Kidney glomerular epithelial cell (primary cell): ENCODE measurements at places on chromosomes 2 and 18.

DNA sequence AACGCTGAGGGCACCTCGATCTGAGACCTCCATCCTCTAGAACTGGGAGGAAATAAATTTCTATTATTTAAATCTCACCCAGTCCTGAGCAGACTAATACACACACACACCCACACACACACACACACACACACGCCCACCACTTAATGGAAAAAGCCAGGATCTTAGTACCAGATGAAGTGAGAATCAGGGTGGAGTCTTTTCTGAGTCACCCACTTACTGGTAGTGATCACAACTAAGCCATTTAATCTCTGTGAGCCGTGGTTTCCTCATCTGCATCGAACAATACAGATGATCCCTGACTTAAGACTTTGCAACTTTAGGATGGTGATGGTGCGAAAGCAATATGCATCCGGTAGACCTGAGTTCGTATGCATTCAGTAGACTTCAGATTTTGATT, 18.6 kb downstream of the THNSL2 start:
- DNase-seq, result no peak

DNA sequence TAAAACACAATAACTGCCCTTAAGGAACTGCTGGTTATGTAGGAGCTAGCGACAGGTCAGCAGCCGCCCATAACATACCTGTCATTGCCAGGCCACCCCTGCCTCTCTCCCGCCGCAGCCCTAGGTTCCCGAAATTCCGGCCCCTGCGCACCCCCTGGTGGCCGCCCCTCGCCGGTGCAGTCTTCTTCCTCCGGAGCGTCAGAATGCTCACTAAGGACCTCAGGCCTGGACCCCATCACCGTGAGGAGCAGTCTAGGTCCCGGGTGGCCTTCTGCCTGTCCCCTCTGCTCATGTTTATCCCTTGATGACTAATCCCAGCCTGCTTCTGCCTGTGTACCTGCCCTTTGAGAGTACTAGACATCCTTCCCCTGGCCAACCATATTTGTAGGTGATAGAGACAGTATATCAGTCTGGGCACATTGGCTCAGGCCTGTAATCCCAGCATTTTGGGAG, 115.7 kb upstream of the SLC1A4 start:
- DNase-seq, result peak; percentile 53

- DNase-seq, result no peak
These were observed 2.8 kb downstream of the SPR start for GRCh38 chr2:72889991-72890390.

DNA sequence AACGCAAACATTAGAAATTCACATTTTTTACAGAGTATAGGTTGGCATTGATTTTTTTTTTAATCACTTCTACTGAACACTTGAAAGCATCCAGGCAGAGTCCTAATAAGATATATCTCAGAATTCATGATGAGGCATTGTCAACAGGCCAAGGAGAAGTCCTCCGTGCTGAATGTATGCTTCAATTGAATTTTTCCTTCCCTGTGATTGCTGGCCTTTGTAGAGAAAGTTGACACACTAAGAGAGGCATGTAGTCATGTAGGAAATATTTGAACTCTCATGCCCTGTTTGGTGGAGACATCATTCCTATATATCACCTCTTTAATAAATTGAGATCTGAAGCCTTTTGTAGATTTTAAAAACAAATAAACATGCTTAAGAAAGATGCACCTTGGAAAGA, 844.9 kb downstream of the CPS1 start:
- DNase-seq, result no peak

- no peak for DNase-seq
These were observed 170.2 kb downstream of the TPGS2 start for GRCh38 chr18:36658611-36659010.

- peak; percentile 75 for DNase-seq
These were observed 608 bp upstream of the VPS4B start for GRCh38 chr18:63422864-63423304.

- no peak for DNase-seq
These were observed 17.6 kb upstream of the TMEM247 start for GRCh38 chr2:46461709-46462171.

- DNase-seq, result no peak
These were observed 3.7 kb downstream of the STK17B start for GRCh38 chr2:196167666-196168065.

DNA sequence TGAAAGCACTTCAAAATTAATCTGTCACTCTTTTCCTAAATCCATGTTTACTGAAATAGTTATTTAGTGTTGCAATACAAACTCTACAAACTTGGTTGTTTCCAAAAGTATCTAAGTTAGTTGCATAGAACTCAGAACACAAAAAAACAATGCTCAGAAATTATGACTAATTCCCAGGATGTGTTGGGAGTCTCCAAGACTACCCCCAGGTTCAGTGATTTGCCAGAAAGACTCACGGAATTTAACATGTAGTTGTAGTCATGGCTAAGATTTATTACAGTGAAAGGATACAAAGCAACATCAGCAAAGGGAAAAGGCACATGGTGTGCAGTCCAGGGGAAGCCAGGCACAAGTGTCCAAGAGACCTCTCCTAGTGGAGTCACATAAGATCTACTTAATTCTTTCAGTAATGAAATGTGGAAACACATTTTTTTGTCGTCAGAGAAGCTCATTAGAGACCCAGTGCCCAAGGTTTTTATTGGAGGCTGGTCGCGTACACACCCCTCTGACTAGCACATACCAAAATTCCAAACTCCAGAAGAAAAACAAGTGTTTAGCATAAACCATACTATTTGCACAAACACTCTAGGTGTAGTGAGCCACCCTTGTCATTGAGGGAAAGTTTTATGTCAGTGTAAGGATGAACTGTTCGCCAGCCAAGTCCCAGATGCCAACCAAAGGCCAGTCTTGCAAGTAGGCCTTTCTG, 43.3 kb upstream of the CYP20A1 start:
- DNase-seq, result no peak

- no peak for DNase-seq
These were observed 239.9 kb upstream of the ID2 start for GRCh38 chr2:8441986-8442385.

DNA sequence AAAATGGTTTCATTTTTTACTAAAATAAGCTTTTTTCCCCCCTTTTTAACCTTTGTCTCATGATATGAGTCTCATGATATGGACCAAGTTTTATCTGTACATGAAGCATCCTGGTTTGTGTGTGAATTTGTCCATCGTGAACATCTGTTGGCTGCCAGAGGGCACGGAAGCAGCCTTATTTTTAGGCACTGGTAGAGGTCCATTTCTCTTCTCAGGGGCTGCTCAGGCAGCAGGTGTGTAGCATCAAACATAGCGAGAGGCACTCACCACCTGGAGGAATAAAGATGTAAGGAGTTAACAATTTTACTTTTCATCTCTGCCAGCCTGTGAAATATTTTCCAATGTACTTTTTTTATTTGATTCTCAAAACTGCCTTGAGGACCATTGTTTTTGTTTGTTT, 134.5 kb downstream of the RHBDD1 start:
- DNase-seq, result no peak

GRCh38 chr2:185785156-185785555, 46.6 kb downstream of the FSIP2 start:
- DNase-seq, result no peak

DNA sequence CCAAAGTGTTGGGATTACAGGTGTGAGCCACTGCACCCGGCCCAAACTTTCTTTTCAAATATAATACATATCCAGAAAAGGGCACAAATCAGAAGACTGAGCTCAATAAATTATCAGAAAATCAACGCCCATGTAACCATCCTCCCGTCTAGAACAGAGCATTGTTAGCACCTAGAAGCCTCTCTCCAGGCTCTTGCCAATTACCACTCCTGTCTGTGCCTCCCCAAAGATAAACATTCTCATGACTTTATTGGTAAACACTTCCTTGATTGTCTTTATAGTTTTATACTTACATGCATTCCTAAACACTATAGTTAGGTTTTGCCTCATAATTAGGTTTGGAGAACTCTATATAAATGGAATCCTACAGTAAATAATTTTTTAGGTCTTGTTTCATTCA, 58.5 kb upstream of the SP5 start:
- no peak for DNase-seq

- no peak for DNase-seq
These were observed 402.8 kb downstream of the TXNL1 start for GRCh38 chr18:56235481-56236013.

- DNase-seq, result no peak
These were observed 240.3 kb upstream of the HS6ST1 start for GRCh38 chr2:128558895-128559532.

GRCh38 chr18:59961070-59961469, 61.3 kb downstream of the PMAIP1 start:
- no peak for DNase-seq

DNA sequence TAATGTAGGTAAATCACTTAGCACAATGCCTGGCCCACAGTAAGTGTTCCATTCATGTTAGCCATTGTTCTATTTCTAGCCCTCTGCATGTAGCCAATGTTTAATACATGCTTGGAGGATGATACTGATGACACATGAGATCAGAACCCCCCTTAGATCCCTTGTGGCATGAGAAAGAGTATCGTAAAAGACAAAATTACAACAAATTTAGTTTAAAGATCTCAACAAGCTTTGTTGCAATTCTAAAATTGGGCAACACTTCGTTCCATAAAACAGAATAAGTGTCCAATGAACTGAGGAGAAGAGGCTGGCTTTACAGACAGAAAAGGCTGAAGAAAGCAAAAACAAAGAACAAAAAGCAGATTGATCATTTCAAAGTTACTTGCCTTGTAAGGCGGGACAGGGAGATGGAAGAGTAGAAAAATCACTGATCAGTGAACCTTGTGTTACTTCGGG, 148.7 kb upstream of the SLC1A4 start:
- no peak for DNase-seq

GRCh38 chr2:140747665-140748064, 1383.2 kb downstream of the LRP1B start:
- DNase-seq, result no peak

- DNase-seq, result no peak
These were observed 44.2 kb upstream of the ARL5A start for GRCh38 chr2:151872463-151872862.

DNA sequence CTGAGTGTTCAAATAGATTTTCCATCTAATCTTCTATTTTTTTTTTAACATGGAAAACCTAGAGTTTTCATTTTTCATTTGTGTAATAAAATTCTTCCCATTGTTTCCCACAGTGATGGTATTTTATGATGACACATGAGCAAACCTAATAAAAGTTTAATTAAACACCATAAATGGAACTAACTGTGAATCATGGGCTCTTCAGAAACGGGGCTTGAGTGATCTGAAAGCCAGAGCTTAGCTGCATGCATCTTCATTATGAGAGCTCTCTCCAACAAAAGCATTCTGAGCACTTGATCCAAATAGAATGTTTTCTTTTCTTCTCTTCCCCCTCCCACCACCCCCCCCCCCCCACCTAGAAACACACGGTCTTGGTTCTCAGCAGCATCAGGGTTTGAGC, 82.1 kb upstream of the REV1 start:
- DNase-seq, result no peak

DNA sequence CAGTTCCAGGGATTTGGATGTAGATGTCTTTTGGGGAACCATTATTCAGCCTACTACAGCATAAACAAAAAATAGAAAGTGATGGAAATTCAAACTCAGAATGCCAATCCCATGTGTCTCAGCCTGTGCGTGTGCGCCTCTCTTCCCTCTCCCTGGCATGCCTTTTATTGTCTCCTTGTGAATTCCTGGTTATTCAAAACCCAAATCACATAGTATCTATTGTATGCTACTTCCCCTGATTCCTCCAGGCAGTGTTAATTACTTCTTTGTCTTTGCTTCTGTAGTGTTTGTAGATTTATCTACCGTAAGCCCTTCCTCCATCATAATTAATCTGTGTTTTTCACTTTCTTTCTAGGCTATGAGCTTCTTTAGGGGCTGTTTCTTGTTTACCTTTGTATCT, 38.9 kb downstream of the RHBDD1 start:
- no peak for DNase-seq

DNA sequence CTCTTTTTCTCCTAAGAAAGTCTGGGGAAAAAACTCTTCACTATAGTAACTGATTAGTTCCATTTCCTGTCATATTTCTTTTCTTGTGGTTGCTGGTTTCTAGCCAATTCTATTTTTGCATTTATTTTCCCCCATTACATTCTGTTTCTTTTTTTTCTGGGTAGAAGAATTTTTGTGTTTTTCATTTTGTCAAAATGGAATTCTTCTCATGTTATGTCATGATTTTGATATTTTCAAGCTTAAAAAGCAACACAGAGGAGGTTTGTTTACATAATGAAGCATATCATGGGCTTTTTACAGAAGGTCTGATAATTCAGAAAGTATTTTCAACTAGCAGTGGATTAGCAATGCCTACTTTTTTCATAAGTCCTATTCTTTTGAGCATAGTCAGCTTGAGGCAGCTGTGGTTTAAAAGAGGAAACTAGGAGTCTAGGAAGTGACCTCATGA, 102.0 kb downstream of the MAP2 start:
- DNase-seq, result peak; percentile 91

DNA sequence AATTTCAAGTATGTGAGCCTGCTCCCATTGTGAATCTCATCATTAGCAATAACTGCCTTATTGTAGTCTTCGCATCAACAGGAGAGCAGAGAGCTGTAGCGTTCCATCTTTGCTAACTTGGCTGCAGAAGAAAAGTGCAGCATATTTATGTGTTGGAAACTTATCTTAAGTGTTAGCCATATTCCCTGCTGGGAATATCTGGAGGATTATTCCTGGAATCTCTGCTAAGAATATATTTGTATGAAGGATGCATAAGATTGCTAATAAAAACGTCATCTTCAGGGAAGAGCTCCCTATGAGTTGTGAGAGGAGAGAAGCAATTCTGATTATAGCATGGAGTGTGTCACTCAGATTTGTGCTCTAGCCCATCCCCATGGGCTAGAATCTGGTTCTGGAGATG, 115.1 kb upstream of the REG3G start:
- no peak for DNase-seq

DNA sequence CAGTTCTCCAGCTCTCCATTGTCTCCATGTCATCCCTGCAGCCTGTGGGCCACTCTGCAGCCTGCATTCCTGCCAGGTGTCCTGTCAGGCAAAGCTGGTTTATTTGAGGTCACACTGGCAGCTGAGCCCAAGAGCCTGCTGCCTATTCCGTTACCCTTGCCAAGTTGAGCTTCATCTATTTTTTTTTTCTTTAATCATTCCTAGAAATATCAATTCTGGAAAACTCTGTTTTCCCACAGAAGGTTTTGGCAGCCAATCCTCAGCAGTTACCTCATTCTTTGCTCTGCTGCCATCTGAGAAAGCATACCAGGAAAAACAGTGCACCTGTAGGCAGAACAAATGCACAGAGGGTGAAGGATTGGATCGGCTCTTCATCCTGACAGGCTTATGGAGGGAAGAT, 411.0 kb upstream of the ACVR2A start:
- DNase-seq, result no peak

GRCh38 chr18:32297579-32298170, 107.8 kb downstream of the MEP1B start:
- DNase-seq, result no peak

- peak; percentile 92 for DNase-seq
These were observed 26.0 kb downstream of the CTAGE1 start for GRCh38 chr18:22391407-22392345.

GRCh38 chr2:6506361-6506794, 359.3 kb downstream of the CMPK2 start:
- peak; percentile 79 for DNase-seq

DNA sequence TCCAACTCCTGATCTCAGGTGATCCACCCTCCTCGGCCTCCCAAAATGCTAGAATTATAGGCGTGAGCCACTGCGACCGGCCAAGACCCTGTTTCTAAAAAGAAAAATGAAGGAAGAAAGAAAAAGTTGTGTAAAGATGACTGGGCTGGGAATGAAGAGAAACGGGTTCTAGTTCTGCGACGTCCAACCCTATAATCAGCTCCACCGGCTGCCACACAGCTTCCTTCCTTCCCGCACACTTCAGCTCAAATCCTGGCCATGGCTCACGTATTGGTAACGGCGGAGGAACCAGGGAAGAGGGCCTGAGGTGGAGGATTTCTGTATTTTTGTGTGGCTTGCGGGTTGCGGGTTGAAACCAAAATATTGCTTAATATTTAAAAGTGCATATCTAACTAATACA, 88.1 kb downstream of the MYL12B start:
- DNase-seq, result no peak
